Activated naive CD8-positive, alpha-beta T cell treated with anti-CD3 and anti-CD28 coated beads, Interleukin-2, amount 50 U/mL, for 24 hours (primary cell): ENCODE measurements at places on chromosomes 5 and 9.

DNA sequence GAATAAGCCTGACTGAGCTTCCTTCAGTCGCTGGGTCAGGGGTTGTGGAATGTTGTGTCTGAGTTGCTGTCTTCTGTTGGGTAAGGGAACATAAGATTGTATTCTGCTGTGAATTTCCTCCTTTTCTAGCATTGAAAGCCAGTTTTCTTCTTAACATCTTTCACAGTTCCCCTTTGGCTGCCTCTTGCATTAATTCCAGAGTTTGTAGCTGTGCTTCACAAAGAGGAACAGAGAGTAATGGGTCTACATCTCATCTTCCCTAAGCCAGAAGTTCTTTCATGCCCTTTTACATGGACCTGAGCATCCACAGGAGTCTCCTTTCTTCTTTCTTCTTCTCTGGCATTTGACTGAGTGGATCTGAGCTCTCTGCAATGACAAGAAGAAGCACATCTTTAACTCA is 686.8 kb downstream of the KCTD16 start:
- H3K4me1 ChIP-seq: no peaks in the 10 kb centered on the region
- no peak overlapping the region for H3K27ac ChIP-seq
- no peak overlapping the region for H3K4me3 ChIP-seq
- H3K36me3 ChIP-seq: no peaks in the 10 kb centered on the region

DNA sequence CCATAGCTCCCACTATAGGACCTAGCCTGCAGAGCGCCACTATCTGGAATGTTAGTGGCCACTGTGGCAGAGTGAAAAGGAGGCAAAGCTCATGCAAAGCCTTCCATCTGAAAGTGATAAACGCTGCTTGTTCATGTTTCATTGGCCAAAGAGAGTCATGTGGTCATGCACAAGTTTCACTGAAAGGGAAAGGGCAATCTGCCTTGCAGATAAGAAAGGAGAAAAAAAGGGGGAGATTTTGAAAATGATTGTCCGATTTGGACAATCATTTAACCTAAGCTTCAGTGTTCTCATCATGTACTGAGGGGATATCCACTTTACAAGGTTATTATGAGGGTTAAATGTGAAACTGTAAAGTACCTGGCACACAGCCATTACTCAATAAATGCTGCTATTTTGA is 9.0 kb upstream of the MOB3B start:
- no peak overlapping the region for H3K4me3 ChIP-seq
- no peaks in the 10 kb centered on the region for H3K36me3 ChIP-seq

DNA sequence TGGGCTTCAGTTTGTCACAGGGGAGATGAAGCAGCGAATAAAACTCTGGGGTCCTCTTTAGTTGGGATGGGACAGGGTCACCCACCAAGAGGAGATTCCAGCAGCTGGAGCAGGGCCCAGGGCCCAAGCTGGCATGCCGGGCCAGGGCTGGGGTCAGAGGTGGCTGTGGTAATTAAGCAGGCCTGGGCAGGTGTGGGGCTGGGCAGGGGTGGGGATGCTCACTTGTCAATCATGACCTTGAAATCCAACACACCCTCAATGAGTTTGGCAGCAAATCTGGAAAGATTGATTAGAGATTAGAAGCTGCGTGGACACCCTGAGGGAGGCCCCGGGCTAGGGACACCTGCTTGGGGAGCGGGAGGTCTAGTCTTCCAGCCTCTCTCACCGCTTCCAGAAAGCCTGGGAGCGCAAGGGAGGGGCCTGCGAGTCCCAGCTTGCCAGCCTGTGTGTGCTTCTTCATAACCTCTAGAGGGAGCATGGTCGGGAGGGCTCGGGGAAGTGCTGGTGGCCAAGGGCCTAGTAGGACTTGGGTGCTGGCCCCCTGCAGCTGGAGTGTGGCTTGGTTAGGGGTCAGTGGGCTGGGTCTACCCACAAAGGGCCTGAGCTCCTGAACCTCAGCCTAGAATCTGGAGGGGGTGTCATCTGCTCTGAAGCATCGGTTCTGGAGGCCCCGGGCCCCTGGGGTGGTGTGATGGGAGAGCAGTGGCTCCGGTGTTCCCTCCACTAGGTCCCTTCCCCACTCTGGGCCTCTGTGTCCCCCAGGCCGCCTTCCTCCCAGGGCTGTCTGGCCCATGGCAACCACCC is 7.6 kb downstream of the CRAT start:
- no peaks in the 10 kb centered on the region for H3K36me3 ChIP-seq
- no peaks in the 10 kb centered on the region for H3K4me1 ChIP-seq
- no peak overlapping the region for H3K27ac ChIP-seq
- DNase-seq: no peak
- no peaks in the 10 kb centered on the region for H3K27me3 ChIP-seq
- H3K4me3 ChIP-seq: no peak overlapping the region

GRCh38 chr9:131851414-131851813 is 111.5 kb upstream of the RAPGEF1 start:
- H3K27me3 ChIP-seq: no peaks in the 10 kb centered on the region
- H3K4me3 ChIP-seq: no peak overlapping the region
- DNase-seq: no peak

GRCh38 chr9:8816361-8816760 is 1016.8 kb upstream of the DMAC1 start:
- no peaks in the 10 kb centered on the region for H3K27me3 ChIP-seq
- no peaks in the 10 kb centered on the region for H3K4me1 ChIP-seq
- H3K27ac ChIP-seq: no peak overlapping the region
- no peak for DNase-seq
- no peaks in the 10 kb centered on the region for H3K36me3 ChIP-seq
- H3K4me3 ChIP-seq: no peak overlapping the region

- H3K4me3 ChIP-seq: no peak overlapping the region
- H3K36me3 ChIP-seq: no peaks in the 10 kb centered on the region
- no peak for DNase-seq
- H3K27ac ChIP-seq: no peak overlapping the region
- H3K27me3 ChIP-seq: peaks cover 2% of the 10 kb centered on the region
- H3K4me1 ChIP-seq: no peaks in the 10 kb centered on the region
Observed at GRCh38 chr9:20087481-20087880, 298.6 kb upstream of the SLC24A2 start.

DNA sequence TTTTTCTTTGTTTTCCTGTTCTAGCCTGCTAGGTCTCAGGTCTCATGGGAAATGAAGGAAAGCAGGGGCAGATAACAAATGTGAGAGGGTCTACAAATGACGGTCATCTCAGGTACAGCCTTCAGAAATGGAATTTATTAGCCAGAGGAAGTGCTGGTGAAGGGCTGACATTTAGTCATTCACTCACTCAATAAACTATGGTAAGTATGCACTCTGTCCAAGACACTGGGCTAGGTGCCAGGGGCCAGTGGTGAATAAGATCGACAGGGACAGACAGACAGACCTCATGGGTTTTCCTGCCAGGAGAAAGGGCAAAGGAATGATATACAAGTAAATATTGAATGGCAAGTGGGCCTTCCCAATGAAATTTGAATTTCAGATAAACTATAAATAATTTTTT is 6.3 kb downstream of the PDE6A start:
- H3K36me3 ChIP-seq: no peaks in the 10 kb centered on the region
- DNase-seq: no peak
- H3K27ac ChIP-seq: no peak overlapping the region
- no peaks in the 10 kb centered on the region for H3K4me1 ChIP-seq
- H3K27me3 ChIP-seq: peaks cover 4% of the 10 kb centered on the region
- H3K4me3 ChIP-seq: no peak overlapping the region

DNA sequence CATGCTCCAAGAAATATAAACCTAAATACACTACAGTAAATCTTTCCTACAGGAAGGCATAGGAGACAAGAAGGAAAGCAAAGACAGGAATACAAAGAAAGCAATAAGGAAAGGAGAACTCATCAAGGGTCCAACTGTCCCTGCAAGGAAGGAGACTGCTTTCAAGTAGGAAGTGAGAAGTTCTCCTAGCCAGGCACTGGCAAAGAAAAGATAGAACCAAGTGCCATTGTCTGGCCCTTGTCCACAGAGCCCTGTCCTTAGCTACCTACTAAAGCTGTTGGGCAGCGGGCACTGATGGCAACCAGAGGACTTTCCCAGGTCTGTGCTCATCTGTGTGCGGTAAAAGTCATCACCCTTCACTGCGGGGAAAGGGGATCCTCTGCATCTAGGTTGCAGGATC is 108.2 kb downstream of the KLHL3 start:
- DNase-seq: no peak
- no peak overlapping the region for H3K27ac ChIP-seq
- no peaks in the 10 kb centered on the region for H3K27me3 ChIP-seq
- H3K4me1 ChIP-seq: no peaks in the 10 kb centered on the region
- no peak overlapping the region for H3K4me3 ChIP-seq
- H3K36me3 ChIP-seq: no peaks in the 10 kb centered on the region

DNA sequence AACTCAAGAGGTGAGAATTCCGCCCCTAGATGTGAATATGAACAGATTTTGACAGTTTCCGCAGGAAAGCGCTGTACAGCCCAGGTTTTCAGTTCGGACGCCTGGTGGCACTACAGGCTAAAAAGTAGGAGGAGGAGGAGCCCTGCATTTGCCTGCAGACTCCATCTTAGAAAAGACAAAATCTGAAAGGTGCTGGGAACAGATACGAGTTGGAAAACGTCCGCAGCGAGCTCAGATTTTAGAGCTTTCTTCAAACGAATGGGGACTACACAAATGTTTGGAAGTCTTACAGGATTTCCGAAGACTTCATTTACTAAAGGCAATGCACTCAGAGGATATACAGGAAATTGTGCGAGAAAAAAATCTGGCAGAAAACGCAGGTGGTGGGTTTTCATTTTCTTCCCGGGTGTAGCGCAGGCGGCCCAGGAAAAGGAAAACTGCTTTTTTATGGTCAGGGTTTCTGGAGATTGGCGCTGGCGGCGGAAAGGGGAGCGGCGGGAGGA is 9.9 kb upstream of the PCDHB2 start:
- DNase-seq: peak; percentile 26
- H3K27me3 ChIP-seq: peaks cover 19% of the 10 kb centered on the region
- H3K4me1 ChIP-seq: peaks cover 4% of the 10 kb centered on the region
- no peak overlapping the region for H3K27ac ChIP-seq
- H3K4me3 ChIP-seq: peak overlapping the region; percentile 73

DNA sequence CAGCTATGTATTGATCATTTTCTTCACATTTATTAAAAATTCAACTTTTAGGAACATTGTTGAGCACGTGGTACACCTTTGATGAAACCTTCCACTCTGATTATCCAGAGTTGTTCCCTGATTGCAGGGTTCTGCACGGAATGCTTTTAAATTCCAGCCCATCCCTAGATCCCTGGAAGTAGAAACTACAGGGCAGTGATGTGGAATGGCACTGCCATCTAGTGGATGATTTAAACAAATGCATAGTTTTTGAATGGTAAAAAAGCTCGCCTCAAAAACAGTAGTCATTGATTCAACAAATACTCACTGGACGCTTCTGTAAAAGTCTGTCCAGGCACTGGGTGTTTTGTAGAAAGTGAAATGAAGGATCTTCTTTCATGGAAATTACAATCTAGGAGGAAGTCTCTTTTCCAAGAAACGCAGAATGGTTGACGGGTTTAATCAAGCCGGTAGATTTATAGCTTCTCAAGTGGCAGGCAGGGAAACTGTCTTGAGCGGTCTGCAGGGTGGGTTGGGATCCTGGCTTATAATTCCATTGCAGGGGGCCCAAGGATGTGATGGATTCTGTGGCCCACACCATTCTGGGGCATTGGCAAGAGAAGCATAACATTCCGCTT is 118.4 kb downstream of the ARHGAP26 start:
- no peaks in the 10 kb centered on the region for H3K4me1 ChIP-seq
- H3K27ac ChIP-seq: peak overlapping the region; percentile 29
- no peak overlapping the region for H3K4me3 ChIP-seq
- peak; percentile 7 for DNase-seq

DNA sequence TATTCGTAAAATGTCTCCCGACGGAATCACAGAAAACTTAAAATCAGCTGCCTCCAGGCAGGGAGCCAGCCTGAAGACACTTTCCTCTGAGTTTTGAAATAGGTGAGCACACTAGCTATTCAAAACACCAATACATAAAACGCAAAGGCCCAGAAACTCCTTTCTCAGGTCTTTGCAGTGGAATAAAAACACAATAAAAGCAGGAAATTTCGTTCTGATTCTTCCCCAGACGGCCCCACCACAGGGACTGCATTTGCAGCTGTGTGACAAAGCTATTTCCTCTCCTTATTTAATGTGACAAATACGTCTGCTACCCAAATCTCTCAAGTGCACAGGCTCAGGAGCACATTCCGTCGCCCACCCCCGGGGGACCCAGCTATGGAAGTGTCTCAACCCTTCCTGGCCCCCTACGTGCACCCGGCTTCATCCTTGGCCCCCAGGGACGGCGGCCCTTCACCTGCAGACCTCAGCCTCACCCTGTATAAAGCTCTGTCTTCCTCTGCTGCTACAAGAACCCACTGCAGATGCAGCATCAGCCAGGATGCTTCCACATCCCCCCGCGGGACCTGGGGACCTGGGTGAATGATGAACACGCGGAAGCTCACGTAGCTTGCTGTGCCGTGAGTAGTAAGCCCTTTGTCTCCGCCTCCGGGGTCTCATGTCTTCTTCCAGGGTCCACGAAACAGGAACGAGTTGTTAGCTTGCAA is 24.9 kb downstream of the AHRR start:
- peaks cover 12% of the 10 kb centered on the region for H3K27me3 ChIP-seq
- no peak overlapping the region for H3K27ac ChIP-seq
- H3K4me3 ChIP-seq: no peak overlapping the region
- peaks cover 29% of the 10 kb centered on the region for H3K36me3 ChIP-seq
- DNase-seq: no peak

- no peak for DNase-seq
- H3K27me3 ChIP-seq: no peaks in the 10 kb centered on the region
- no peak overlapping the region for H3K4me3 ChIP-seq
- H3K36me3 ChIP-seq: no peaks in the 10 kb centered on the region
- no peak overlapping the region for H3K27ac ChIP-seq
- no peaks in the 10 kb centered on the region for H3K4me1 ChIP-seq
Observed at GRCh38 chr5:64331597-64332277, 166.1 kb downstream of the RNF180 start.

DNA sequence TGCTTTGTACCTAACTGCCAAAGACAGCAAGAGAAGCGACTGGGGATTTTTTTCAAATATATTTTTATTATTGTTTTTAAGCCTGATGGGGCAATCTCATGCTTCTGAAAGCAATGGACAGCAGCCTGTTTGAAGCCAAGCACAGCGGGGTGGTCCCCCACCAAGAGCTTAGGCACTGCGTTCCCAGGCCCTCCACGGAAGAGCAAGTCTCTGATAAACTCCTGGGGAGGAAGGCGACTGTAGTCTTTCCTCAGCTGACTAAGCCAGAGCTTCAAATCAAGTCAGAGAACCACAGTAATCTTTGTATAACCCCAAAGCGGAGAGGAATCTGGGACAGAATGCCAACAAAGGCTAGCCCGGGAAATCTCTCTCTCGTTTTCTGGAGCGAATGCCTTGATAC is 54.4 kb downstream of the ARSB start:
- H3K4me1 ChIP-seq: no peaks in the 10 kb centered on the region
- no peak for DNase-seq
- no peaks in the 10 kb centered on the region for H3K27me3 ChIP-seq

- DNase-seq: no peak
- H3K27me3 ChIP-seq: no peaks in the 10 kb centered on the region
- H3K27ac ChIP-seq: no peak overlapping the region
Observed at GRCh38 chr9:125541840-125542243, 165.2 kb downstream of the MAPKAP1 start.

DNA sequence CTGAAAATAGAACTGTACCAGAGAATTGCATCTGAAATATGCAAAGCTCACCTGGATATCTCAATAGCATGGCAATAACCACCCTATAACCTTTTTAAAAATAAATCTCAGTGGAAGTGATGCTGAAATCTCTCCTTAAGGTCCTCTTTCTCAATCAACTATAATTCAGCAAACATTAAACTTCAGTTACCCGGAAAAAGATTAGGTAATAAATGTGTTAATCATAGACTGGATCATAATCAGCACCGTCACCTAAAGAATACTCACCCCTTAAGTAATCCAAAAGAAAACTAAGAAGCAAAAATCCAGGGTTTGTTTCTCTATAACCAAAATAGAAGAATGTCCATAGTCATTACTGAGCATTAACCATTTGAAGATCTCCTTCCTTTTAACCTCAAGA is 44.3 kb upstream of the DENND4C start:
- no peak for DNase-seq
- no peak overlapping the region for H3K4me3 ChIP-seq
- H3K27me3 ChIP-seq: no peaks in the 10 kb centered on the region
- no peaks in the 10 kb centered on the region for H3K36me3 ChIP-seq
- H3K4me1 ChIP-seq: peaks cover 37% of the 10 kb centered on the region
